Foreskin keratinocyte (primary cell): ENCODE measurements at places on chromosomes 3 and 15.

GRCh38 chr3:72152551-72153476 is 367.9 kb upstream of the PROK2 start:
- no peak for DNase-seq

DNA sequence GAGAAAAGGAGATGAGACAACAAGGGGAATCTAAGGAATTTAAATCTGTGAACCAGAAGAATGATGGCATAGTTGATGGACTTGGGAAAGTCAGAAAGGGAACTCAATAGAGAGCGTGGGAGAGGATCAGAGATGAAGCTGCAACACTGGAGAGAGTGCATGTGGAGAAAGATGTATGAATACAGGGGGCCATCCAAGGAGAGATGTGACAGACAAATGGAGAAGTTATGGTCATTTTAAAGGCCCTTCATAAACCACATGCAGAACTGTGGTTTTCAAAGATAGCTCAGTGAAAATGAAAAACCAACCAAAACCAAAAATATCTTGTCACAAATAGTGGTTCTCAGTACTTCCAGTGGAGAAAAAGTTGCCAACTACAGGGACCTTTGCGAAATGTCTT is 265.2 kb downstream of the SUCLG2 start:
- no peak for DNase-seq

- no peak for DNase-seq
Observed at GRCh38 chr15:65651831-65652749, 30.4 kb downstream of the SLC24A1 start.

- DNase-seq = no peak
Observed at GRCh38 chr3:81753416-81754027, 7.9 kb downstream of the GBE1 start.

GRCh38 chr3:36774052-36774451 is 9.7 kb upstream of the DCLK3 start:
- no peak for DNase-seq

- DNase-seq = peak; percentile 37
Observed at GRCh38 chr3:31668242-31668641, 135.5 kb downstream of the STT3B start.

DNA sequence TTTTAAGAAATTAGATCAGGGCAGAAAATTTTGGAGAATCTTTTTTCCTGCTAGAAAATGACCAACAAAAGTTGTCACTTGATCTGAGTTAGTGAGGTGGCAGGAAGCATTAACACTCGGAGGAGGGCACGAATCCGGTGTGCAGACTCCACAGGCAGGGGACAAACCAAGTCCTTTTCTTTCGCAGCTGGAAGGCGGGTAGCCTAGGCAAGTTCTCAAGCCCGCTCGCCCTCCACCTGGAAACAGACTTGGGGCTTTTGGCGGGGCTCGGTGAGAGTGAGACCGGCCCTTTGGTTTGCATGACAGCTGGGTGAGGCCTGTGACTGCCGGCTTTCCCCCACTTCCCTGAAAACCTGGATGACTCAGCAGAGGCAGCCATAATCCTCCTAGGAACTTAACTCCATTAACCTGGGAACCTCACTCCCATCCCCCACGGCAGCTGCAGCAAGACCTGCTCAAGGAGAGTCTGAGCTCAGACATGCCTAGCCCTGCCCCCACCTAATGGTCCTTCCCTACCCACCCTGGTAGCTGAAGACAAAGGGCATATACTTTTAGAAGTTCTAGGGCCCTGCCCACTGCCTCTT is 134.8 kb downstream of the MFSD1 start:
- DNase-seq = peak; percentile 15

- DNase-seq = peak; percentile 42
Observed at GRCh38 chr3:194205675-194206133, 69.8 kb downstream of the HES1 start.

- DNase-seq = no peak
Observed at GRCh38 chr3:54837964-54838363, 89.9 kb downstream of the LRTM1 start.
